ENCODE measurements at places on chromosomes 3 and 15. TPM values are rescaled to one million over a fixed set of nuclear protein-coding genes. Genes with fewer than 3 reads are reported as not detected.
A peak's percentile ranks its signal among the peaks of the same experiment; 100 is the strongest.

RASGRF1 gene
- polyA plus RNA-seq: 1.8 TPM

COL8A1 gene
- 0.87 TPM for polyA plus RNA-seq

DNA sequence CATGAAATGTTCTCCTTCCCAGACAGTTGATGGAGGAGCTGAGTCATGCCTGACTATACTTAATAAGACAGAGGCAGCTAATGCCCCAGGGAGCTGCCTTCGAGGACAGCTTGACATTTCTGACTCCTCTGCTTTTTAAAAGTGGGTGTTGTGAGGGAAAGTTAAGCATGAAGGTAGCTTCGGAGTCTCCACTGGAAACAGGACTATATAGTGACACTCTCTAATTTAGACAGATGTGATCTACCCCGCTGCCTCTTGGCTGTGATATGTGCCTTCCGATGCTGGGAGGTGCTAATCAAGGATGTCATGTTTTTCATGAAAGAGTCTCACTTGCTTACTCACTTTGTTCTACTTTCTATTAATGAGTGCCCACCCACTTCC, 72.7 kb downstream of the IL1RAP start:
- no peak for DNase-seq

DNA sequence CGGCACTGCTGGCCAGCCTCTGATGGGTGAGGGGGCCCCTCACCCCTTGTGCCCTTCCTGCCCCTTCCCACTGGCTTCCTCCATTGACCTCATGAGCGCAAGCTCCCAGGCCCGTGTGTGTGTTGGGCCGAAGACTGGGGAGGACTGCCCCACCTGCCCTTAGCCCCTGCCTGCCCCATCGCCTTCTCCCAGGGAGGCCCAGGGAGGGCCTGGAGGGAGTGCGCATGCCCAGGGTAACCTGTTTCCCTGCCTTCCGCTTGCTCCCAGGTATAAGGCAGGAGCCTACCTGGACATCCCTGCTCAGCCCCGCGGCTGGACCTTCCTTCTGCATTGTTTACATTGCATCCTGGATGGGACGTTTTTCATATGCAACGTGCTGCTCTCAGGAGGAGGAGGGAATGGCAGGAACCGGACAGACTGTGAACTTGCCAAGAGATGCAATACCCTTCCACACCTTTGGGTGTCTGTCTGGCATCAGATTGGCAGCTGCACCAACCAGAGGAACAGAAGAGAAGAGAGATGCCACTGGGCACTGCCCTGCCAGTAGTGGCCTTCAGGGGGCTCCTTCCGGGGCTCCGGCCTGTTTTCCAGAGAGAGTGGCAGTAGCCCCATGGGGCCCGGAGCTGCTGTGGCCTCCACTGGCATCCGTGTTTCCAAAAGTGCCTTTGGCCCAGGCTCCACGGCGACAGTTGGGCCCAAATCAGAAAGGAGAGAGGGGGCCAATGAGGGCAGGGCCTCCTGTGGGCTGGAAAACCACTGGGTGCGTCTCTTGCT, 8.8 kb downstream of the DLL4 start:
- DNase-seq: no peak

DNA sequence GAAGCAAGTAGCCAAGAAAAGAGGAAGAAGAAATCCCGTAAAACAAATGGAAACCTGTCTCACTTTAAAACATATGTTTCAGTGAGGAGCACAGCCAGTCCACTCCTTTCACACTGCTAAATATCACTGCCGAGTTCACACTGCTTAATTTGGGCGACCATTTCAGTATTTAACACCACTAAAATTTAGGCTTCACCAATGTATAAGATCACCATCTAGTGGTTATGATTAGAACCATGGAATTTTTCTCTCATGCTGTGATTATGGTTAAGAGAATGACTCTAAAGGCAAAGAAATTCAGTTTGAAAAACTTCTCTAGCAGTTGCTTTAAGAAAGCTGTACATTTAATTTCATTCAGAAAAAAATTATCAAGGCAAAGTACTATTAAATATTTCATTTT, 16.6 kb downstream of the SLC4A7 start:
- DNase-seq: no peak

DNA sequence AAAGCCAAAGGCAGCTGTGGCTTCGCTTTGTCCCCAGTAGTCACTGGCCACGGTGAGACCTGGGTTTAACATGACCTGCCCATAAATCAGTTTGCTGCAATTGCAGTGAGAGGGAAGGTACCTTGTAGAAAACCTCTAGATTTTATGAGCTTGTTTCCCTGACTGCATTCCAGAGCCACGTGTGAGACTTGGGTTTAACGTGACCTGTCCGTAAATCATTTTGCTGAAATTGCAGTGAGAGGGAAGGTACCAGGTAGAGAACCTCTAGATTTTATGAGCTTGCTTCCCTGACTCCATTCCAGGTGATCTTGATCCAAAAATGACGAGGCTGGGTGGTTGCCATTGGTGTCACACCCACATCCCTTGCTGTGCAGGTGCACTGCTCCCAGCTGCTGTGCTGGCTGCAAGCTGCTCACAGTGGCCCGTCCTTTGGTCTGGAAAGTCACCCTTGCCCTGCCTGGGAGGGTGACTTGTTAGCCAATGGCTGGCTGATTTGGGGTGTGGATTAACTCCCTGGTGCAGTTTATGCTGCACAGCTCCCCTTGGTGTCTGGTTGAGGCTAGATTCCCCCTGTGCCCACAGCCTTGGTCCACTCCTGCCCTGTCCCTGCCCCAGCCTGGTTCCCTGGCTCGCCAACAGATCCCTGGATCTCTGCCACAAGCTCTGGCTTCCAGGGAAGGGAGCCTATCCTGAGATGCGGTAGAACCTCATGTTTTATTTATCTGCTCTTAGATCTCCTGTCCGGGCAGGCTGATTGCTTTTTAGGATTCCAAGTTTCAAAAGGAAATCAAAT, 192.7 kb upstream of the CTDSPL start:
- DNase-seq: peak; percentile 91

Measured in pancreas (tissue), 10 donors.